ENCODE measurements at places on chromosomes 12 and 14. TPM values are rescaled to one million over a fixed set of nuclear protein-coding genes. Genes with fewer than 3 reads are reported as not detected.

DNA sequence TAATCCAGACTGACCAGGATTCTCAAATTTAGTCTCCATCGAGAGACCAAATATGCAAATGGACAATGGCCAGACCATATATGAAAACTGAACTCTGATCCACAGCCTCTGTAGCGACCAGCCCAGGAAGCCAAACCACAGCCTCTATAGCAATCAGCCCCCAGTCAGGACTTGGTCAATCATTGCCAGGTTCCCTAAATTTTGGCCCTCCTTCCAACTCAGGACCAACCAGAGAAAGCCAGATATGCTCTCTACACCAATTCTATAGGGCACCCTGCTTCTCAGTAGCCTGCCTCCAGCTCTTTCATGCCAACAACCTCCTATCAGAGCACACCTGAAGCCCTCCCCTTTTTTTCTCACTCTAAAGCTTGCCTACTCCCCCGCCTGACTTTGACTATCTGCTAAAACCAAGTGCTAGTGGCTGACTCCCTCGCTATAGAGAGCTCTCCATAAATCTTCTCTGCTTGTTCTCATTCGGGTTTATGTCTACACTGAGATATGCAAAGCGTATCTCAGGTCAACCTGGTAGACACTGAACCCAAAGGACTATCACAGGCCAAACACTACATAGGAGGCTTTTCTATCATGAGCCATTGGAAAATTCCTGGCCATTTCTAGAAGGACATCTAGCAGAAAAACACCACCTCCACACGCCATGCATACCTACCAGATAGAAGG, 110.5 kb upstream of the FUT8 start:
- no peak for DNase-seq
- no peaks in the 10 kb centered on the region for H3K36me3 ChIP-seq
- no peak overlapping the region for H3K4me3 ChIP-seq
- no peak overlapping the region for H3K27ac ChIP-seq
- H3K4me1 ChIP-seq, result no peaks in the 10 kb centered on the region
- H3K27me3 ChIP-seq, result peaks cover 2% of the 10 kb centered on the region

The ACTR10 gene
- total RNA-seq, result 99.1 TPM

The BEGAIN gene
- 7.0 TPM for total RNA-seq

- no peak for DNase-seq
- peaks cover 31% of the 10 kb centered on the region for H3K4me1 ChIP-seq
- H3K27me3 ChIP-seq, result no peaks in the 10 kb centered on the region
- no peaks in the 10 kb centered on the region for H3K36me3 ChIP-seq
- no peak overlapping the region for H3K4me3 ChIP-seq
Measured at GRCh38 chr12:124571556-124571955, 4.1 kb upstream of the NCOR2 start.

The PPP1R36 gene
- total RNA-seq, result 1.3 TPM

The RNASE1 gene
- total RNA-seq, result not detected

- no peaks in the 10 kb centered on the region for H3K36me3 ChIP-seq
- H3K4me1 ChIP-seq, result no peaks in the 10 kb centered on the region
- H3K4me3 ChIP-seq, result no peak overlapping the region
- no peak overlapping the region for H3K27ac ChIP-seq
- DNase-seq, result no peak
- H3K27me3 ChIP-seq, result peaks cover 6% of the 10 kb centered on the region
Measured at GRCh38 chr12:40672741-40673271, 19.4 kb upstream of the CNTN1 start.

DNA sequence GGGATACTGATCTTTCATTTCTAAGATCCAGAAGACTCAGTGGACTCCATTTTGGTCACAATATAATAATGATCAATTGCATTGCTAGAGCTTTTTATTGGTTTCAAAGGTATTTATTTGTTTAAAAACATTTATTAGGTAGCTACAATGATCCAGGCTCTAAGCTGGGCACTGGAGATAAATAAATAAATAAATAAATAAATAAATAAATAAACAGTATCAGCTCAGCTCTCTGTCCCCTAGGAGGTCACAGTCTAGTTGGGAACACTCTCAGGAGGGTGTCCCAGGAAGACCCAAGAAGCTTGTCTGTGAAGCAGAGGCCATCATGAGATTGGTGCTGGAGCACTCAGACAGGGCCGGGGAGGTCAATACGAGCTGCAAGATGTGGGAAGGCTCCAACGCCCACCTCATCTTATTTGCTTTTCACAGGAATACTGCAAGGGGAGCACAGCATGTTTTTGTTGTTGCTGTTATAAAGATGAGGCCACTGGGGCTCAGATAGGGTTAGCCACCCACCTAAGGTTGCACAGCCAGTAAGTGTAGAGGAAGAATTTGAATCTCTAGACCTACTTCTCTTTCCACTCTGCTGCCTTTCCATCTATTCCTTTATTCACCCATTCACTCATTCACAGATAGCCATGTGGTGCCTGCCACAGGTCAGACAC, 15.5 kb downstream of the ASB2 start:
- no peaks in the 10 kb centered on the region for H3K36me3 ChIP-seq
- H3K4me3 ChIP-seq, result no peak overlapping the region
- DNase-seq, result no peak
- H3K4me1 ChIP-seq, result peaks cover 36% of the 10 kb centered on the region
- peaks cover 5% of the 10 kb centered on the region for H3K27me3 ChIP-seq
- no peak overlapping the region for H3K27ac ChIP-seq

The KRT6C gene
- total RNA-seq, result not detected

DNA sequence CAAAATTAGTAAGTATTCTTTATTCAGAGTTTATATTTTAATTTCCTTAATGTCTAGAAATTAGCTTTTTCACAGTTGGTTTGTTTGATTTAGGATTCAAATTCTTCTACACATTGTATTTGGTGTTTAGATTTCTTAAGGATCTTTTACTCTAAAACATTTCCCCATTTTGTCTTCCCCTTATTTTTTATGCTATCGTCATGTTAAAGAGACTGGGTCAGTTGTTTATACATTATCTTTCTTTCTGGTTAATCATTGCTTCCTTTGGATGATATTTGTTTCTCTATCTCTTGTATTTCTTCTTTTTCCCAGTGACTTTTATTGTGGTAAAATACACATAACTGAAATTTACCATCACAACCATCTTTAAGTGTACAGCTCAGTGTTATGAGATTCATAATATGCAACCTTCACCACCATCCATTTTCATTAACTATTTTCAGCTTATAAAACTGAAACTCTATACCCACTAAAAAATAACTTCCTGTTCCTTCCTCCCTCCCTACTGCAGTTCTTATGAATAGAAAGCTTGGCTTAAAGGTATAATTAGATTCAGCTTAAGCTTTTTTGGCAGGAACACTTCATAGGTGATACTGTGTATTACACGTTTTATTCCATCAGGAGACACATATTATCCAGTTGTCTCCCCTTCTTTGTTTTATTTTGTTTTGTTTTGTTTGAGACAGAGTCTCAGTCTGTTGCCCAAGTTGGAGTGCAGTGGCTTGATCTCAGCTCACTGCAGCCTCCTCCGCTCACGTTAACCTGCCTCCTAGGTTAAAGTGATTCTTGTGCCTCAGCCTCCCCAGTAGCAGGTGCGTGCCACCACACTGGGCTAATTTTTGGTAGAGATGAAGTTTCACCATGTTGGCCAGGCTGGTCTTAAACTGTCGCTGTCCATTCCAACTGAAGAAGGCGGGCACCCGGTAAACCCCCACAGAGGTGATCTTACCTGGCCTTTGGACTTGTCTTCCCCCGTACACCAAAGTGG, 45.0 kb downstream of the NOPCHAP1 start:
- no peaks in the 10 kb centered on the region for H3K27me3 ChIP-seq
- DNase-seq, result no peak
- peaks cover 55% of the 10 kb centered on the region for H3K36me3 ChIP-seq
- peaks cover 17% of the 10 kb centered on the region for H3K4me1 ChIP-seq
- no peak overlapping the region for H3K27ac ChIP-seq

DNA sequence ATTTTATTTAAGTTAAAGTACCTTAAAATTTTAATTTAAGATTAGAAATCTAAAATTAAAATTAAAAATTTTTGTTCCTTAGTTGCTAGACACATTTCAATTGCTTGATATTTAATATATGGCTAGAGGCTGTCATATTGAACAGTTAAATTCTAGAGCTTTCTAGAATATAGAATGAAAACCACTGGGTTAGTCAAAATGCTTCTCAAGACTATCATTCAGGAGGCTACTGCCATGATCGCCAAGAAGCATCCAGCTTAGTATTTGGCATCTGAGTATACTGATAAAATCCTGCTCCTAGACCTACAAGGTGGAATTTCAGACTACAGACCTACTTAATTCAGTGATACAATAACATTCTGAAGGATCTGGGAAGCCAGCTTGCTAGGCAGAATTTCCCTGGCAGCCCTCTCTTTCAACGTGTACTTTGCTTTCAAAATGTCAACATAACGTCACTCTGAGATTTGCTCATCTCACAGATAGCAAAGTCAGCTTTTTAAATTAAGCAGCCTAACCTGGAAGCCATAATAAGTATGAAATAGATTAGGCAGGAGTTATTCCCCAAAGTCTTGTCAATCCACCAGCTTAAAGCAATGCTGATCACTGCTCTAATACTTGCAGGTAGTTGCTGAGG, 525.8 kb downstream of the FSCB start:
- no peaks in the 10 kb centered on the region for H3K36me3 ChIP-seq
- no peaks in the 10 kb centered on the region for H3K4me1 ChIP-seq
- no peak for DNase-seq
- no peak overlapping the region for H3K4me3 ChIP-seq

The DPPA3 gene
- total RNA-seq, result not detected

The TAS2R30 gene
- 3.4 TPM for total RNA-seq

The KRT78 gene
- not detected for total RNA-seq

- H3K27ac ChIP-seq, result no peak overlapping the region
- no peak overlapping the region for H3K4me3 ChIP-seq
- H3K36me3 ChIP-seq, result peaks cover 53% of the 10 kb centered on the region
- no peak for DNase-seq
Measured at GRCh38 chr12:101298426-101298825, 18.5 kb downstream of the UTP20 start.

The RASSF3 gene
- 29.0 TPM for total RNA-seq

GRCh38 chr12:101761350-101761749, 22.1 kb upstream of the SYCP3 start:
- peaks cover 13% of the 10 kb centered on the region for H3K36me3 ChIP-seq
- H3K27ac ChIP-seq, result no peak overlapping the region

DNA sequence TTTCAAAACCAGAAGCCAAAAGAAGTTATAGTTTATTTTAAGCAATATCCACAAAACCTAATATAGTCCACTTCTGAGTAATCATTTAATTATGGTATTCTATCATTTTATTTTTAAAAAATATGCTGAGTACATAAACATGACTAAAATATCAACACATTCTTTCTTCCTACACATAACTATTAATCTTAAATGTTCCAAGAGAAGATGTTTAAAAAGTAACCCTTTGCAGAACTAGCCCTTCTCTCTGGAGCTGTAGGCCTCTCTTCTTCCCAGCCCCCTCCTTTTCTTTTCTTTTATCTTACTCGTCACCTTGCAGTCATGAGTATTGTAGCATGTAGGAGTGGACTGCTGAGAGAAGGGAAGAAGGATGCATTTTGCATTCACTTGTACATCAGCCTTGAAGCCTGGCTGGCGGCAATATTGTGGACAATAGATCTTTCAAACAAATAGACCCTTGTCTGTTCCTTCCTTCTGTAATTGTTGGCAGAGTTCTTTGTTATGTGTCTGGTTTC, 941.9 kb downstream of the NRXN3 start:
- DNase-seq, result no peak
- H3K4me3 ChIP-seq, result no peak overlapping the region
- no peaks in the 10 kb centered on the region for H3K4me1 ChIP-seq
- no peak overlapping the region for H3K27ac ChIP-seq
- peaks cover 9% of the 10 kb centered on the region for H3K27me3 ChIP-seq

DNA sequence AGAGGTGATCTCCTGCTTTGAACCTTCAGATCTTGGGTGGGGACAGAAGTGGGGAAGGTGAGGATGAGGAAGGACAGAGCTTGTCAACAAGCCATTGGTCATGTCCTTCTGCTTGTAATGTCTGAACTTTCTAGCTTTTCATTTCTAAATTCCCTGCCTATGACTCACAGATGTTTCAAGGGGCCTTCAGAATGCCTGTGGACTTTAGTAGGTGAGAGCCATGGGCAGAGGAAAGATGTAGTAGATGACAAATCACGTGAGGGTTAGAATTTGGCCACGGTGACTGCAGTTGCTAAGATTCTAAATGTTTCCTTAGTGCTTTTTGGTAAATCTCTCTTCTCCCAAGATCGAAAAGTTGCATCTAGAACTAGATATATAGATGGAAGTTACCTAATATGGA, 18.7 kb upstream of the CREBL2 start:
- H3K36me3 ChIP-seq, result no peaks in the 10 kb centered on the region
- no peak overlapping the region for H3K4me3 ChIP-seq
- H3K4me1 ChIP-seq, result no peaks in the 10 kb centered on the region
- H3K27ac ChIP-seq, result no peak overlapping the region

- H3K36me3 ChIP-seq, result no peaks in the 10 kb centered on the region
- no peak for DNase-seq
- no peak overlapping the region for H3K27ac ChIP-seq
- H3K4me1 ChIP-seq, result peaks cover 56% of the 10 kb centered on the region
- H3K27me3 ChIP-seq, result no peaks in the 10 kb centered on the region
- no peak overlapping the region for H3K4me3 ChIP-seq
Measured at GRCh38 chr14:59214702-59215302, 26.3 kb downstream of the DAAM1 start.

DNA sequence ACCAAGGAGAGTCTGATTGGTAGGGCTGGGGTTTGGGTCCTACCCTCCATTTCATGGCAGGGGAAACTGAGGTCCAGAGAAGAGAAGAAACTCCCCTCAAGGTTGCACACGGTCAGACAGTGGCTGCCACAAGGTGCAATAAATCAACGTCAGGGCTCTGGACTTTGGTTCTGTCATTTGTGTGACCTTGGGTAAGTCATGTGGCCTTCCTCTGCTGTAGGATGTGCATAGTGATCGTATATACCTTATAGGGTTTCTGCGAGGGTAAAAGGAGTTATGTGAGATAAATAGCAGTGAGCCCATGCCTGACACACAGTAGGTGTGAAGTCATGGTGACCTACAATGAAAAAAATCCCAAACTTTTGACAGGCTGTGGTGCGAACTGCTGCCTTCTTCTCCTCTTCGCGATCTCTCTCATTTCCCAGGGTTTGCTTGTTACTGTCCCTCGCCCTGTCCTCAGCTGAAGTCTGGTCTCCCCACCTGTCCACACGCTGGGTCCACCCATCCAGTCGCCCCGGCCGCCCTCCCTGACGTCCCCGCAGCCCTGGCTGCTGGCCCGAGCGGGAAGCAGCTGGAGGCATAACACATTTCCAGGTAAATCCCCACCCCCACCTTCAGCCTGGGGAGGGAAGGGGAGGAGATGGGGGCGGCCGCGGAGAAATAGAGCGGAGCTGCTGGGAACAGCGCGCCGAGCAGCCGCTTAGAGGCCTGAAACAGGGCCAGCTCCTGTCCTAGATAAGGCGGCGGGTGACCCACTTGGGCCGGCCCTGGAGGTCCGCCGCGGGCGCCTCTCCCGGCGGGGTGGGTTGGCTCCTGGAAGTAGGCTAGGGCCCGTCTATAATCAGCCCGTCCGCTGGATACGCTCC, 1.8 kb upstream of the FAM222A start:
- no peak overlapping the region for H3K4me3 ChIP-seq
- H3K4me1 ChIP-seq, result peaks cover 4% of the 10 kb centered on the region
- no peaks in the 10 kb centered on the region for H3K27me3 ChIP-seq
- no peaks in the 10 kb centered on the region for H3K36me3 ChIP-seq

The TMPRSS12 gene
- total RNA-seq, result not detected

Measured in osteocyte (in vitro differentiated cells).